HT-29 (cell line): ENCODE measurements at places on chromosomes 7 and 10. TPM values are rescaled to one million over a fixed set of nuclear protein-coding genes. Genes with fewer than 3 reads are reported as not detected.

The NODAL gene
- total RNA-seq, result not detected in 2 replicates

The PLXNA4 gene
- not detected in 2 replicates for total RNA-seq

The EEPD1 gene
- total RNA-seq, result 44.7 and 44.9 TPM in 2 replicates

The LRIT1 gene
- not detected in 2 replicates for total RNA-seq

The ACSM6 gene
- total RNA-seq, result not detected in 2 replicates

The PON1 gene
- 0.78 and 1.2 TPM in 2 replicates for total RNA-seq

The ABCC2 gene
- total RNA-seq, result 0.55 and 2.5 TPM in 2 replicates

The SBDS gene
- 58.4 and 63.7 TPM in 2 replicates for total RNA-seq

GRCh38 chr10:6201516-6201975 is 1.2 kb upstream of the PFKFB3 start:
- peak; percentile 46 for DNase-seq

DNA sequence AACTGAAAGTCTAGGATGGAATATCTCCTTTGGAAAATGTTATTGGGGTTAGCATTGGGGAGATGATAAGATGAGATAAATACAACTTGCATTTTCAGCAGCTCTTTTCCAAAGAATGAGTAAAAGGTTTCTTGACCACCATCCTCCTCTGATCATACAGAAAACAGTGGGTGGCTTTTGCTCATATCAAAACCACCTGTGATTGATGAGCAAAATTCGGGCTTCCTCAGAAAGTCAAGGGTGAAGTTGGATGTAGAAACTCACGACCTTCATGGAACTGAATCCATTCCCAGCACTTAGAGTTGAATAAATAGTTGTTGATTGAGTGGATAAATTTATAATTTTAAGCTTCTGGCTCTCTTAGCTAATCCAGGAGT is 158.4 kb downstream of the DNAJB6 start:
- no peak for DNase-seq

DNA sequence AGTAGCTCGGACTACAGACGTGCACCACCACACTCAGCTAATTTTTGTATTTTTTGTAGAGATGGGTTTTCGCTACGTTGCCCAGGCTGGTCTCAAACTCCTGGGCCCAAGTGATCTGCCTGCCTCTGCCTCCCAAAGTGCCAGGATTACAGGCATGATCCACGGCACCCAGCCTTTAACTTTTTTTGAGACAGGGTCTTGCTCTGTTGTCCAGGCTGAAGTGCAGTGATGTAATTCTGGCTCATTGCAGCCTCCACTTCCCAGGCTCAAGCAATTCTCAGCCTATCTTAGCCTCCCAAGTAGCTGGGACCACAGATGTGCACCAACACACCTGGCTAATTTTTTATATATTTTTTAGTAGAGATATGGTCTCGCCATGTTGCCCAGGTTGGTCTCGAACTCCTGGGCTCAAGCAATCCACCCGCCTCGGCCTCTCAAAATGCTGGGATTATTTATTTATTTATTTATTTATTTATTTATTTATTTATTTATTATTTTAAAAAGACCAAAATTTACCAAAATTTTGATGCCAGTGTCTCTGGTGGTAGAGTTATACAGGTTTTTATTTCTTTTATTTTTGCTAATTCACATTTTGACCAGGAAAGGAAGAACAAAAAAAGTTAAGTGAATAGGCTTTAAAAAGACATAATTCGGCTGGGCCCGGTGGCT is 25.0 kb upstream of the ATP6V0A4 start:
- no peak for DNase-seq

DNA sequence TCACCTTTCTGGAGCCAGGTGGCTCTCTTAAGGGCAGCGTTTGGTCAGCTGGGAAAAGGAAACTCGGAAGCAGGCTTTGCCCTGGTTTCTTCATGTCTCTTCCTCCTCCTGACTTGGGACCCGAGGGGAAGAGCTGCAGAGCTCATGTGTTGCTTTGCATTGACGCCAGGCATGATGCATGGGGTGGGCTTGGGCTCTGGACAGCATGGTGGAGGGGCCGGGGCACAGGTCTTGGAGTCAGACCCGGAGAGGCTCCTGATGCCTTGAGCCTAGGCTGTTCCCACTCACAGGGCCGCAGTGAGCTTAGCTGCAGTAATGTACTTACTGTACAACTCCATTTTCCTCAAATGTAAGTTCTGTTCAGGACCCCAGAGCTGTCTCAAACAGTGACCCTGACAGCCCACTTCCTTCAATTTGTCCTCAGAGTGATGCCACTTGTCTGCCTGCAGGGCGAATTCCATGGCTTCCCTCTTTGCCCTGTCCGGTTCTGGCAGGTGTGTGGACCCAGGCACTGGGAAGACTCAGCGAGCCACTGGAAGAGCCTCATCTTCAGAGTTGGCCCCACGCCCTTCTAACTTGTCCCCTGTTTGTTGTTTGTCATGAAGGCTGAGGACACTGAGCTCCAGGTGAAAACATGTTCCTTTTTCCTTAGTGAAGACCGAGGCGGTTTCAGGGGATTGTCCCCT is 50.2 kb downstream of the ZNF467 start:
- no peak for DNase-seq

- DNase-seq, result no peak
Observed at GRCh38 chr10:126846469-126846868, 58.8 kb upstream of the DOCK1 start.

- no peak for DNase-seq
Observed at GRCh38 chr10:99921948-99922347, 87.8 kb downstream of the DNMBP start.

- no peak for DNase-seq
Observed at GRCh38 chr10:68099736-68100135, 9.6 kb upstream of the MYPN start.

DNA sequence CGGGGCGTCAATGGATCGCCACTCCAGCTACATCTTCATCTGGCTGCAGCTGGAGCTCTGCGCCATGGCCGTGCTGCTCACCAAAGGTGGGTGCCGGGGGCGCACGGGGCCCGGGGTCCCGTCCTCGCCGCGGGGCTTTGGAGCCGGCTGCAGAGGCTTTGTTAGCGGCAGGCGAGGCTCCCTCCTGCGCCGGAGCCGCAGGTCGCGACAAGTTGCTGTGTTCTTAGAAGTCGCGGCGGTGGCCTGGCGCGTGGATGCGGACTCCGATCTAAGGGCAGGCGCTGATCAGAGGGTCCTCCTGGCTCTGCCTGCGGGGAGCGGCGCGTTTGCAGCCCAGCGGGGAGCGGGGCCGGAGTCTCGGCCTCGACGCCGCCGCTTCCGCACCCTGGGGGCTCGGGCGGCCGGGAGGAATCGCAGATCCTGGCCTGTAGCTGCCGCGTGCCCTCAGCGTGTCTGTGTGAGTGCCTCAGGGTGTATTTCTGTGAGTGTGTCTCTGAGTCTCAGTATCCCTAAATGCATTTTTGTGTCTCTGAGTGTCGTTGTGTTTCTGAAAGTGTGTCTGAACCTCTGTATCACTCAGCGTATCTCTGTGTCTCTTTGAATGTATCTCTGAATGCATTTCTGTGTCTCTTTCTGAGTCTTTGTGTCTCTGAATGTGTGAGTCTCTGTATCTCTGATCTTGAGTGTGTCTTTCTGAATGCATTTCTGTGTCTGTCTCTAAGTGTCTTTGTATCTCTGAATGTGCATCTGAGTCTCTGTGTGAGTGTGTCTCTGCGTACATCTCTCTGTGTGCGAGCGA is 766 bp downstream of the BAMBI start:
- no peak for DNase-seq

DNA sequence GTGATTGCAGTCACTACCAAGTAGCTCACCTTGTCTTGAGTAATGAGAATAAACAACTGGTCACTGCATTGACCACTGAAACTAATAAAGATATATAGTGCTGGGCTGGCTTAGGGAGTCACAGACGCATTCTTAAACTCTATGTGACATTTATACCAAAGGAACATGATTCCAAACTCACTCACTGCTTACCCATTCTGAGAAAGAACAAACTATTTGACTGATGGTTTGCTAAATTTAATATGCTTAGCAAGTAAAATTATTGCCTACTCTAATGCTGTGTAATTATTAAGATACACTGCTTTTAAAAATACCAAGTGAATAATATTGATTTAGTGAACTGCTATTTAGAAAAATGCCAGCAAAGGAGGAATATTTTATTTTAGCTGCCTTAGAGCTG is 191.1 kb downstream of the LRMDA start:
- no peak for DNase-seq

DNA sequence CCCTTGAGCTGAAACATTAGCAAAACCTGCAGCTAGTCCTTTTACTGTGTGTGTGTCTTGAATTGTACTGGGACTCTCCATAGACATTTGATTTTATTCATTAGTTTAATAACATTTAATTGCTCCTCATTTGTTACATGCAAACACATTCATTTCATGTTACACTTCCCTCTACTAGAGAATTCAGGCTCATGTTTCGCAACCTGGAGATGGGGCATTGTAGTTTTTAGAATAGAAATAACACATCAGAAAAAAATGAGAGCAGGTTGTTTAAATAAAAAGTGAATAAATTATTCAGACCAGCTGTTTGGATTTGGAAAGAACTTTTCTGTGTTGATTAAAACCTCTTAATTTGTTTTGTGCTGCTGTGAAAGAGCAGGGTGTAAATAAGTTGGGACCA is 243.9 kb downstream of the ETV1 start:
- DNase-seq, result no peak

- DNase-seq, result no peak
Observed at GRCh38 chr10:17850501-17850900, 41.4 kb downstream of the MRC1 start.

DNA sequence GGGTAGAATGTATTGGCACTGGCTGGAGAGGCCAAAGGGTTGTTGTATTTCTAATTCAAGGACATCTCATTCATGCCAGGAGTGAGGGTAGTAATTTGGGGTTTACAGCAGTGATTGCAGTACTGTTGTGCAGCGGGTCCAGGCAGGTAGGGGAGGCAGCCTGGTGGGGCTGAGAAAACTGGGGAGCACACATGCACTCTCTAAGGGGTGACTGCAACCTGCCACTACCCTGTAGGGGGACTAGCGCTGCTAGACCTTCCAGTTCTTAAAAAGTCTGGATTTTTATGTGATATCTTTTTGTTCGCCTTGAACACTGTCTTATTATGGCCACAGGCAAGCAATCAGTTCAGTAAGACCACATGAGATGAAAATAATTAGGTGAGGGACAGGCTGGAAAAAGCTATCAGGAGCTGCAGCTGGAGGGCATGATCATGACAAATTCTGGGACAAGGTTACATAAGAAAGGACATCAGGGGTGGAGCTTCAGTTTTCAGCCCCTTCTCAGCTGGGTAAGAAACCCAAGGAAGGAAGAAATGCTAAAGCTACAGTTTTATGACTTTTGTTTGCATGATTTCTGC is 149.0 kb downstream of the ARHGAP21 start:
- DNase-seq, result no peak

DNA sequence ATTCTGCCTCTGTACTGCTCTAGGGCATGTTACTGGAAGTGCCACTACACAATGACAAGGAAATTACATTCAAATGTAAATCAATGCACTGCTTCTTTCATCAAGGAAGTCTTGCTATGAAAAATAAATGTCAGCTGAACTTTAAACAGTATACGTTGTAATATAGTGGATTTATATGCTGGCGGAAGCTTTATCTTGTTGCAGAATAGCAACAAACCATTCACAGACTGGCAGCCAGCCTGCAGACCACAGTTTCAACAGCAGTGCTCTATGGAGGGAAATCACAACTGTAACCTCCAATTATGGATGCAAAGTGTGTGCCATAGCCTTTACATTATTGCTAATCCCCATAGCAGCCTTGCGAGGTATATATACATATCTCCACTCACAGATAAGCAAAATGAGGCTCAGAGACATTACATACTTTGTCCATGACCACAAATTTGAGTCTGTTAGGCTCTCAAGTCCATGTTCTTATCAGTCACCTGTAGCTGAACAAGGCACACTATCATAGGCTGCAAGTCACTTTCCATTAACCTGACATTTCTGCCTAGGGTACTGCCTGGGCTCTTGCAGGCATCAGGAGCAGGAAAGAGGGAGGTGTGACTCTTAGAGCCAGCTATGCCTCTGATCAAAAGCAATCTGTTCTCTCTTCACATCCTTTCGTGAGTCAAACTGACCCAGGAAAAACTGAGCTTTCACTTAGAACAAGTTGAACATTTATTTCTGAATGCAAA is 22.6 kb downstream of the COL28A1 start:
- peak; percentile 18 for DNase-seq
